Gastroesophageal sphincter (tissue), 4 donors: ENCODE measurements at places on chromosomes 13 and 19. TPM values are rescaled to one million over a fixed set of nuclear protein-coding genes. Genes with fewer than 3 reads are reported as not detected.
A peak's percentile ranks its signal among the peaks of the same experiment; 100 is the strongest.

GRCh38 chr19:54208784-54209057 is 8.1 kb downstream of the RPS9 start:
- H3K4me3 ChIP-seq, result no peak overlapping the region
- no peak for ATAC-seq
- no peaks in the 10 kb centered on the region for H3K27me3 ChIP-seq
- H3K36me3 ChIP-seq, result no peaks in the 10 kb centered on the region
- no peak overlapping the region for H3K27ac ChIP-seq
- no peaks in the 10 kb centered on the region for H3K4me1 ChIP-seq

DNA sequence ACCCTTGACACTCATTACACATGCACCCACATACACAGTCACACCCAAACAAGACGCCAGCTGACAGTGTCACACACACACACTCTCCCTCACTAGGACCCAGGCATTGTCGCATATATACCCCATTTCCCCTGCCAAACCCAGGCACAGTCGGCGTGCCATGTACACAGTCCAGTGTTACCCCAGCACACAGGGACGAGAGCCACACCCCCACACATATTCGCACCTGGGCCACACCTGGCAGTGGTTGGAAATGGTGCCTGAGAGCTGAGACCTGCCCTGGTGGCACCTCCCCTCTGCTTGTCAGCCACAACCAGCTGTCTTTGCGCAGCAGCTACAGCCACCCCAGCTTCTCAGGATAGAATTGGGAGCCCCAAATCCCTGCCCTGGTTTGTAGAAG is 9.0 kb downstream of the NFIX start:
- H3K36me3 ChIP-seq, result peaks cover 5% of the 10 kb centered on the region
- no peak for ATAC-seq
- peak overlapping the region; percentile 92 for H3K27ac ChIP-seq
- no peaks in the 10 kb centered on the region for H3K27me3 ChIP-seq

- H3K27me3 ChIP-seq, result peaks cover 60% of the 10 kb centered on the region
- H3K4me3 ChIP-seq, result no peak overlapping the region
- H3K36me3 ChIP-seq, result no peaks in the 10 kb centered on the region
- H3K4me1 ChIP-seq, result no peaks in the 10 kb centered on the region
Observed at GRCh38 chr13:25135896-25136295, 36.2 kb downstream of the AMER2 start.

GRCh38 chr19:46372901-46373490 is 26.1 kb downstream of the PPP5C start:
- H3K4me1 ChIP-seq, result peaks cover 46% of the 10 kb centered on the region
- H3K27ac ChIP-seq, result peak overlapping the region; percentile 81
- H3K36me3 ChIP-seq, result peaks cover 50% of the 10 kb centered on the region
- H3K27me3 ChIP-seq, result no peaks in the 10 kb centered on the region

DNA sequence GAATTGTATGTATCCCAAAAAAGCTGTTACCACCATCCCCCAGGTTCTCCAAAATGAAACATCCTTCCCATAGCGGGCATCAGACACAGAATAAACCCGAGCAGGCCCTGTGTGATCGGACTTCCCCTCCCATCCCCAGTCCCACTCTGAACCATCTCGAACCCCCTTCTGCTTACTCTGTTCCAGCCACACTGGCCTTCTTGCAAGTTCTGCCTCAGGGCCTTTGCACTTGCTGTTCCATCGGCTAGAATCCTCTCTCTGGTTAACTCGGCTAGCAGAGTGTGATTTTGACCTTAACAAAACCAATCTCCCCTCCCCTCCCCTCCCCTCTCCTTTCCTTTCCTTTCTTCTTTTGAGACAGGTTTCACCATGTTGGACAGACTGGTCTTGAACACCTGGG is 15.7 kb downstream of the AP2S1 start:
- no peaks in the 10 kb centered on the region for H3K36me3 ChIP-seq
- ATAC-seq, result no peak
- H3K4me3 ChIP-seq, result no peak overlapping the region

DNA sequence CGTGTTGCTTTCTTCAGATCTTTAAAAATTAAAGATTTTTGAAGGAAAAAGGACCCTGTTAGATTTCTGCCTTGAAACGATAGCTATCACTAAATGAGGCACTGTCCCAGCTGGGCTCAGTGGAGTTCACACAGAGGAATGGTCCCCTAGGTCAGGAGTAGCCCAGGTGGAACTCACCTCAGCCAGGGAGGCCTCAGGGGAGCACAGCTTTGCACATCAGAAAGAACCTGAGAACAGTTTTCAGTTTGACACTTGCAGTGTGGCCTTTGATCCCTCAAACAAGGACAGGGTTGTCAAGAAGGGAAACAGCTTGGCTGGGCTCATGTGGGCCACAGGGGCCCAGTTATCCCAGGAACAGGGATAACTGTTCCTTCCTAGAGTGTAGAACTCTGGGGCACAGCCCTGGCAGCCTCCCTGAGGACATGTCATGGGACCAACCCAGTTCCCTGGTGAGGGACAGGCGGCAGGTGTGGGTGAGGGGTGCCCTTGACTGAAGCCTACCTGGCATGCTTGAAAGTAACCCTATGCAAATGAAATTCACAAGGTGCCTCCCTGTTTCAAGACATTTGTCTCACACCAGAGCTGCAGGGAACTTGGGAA is 59.4 kb downstream of the CHST8 start:
- no peak for ATAC-seq
- H3K27ac ChIP-seq, result no peak overlapping the region
- H3K4me3 ChIP-seq, result no peak overlapping the region
- peaks cover 81% of the 10 kb centered on the region for H3K27me3 ChIP-seq
- H3K4me1 ChIP-seq, result peaks cover 6% of the 10 kb centered on the region

Gene ZNF528
- total RNA-seq, result 25.8 TPM

Gene SULT2B1
- total RNA-seq, result 3.9 TPM

Gene CRX
- total RNA-seq, result not detected

Gene CLEC17A
- total RNA-seq, result not detected

Gene SOX1
- 0.23 TPM for total RNA-seq

Gene TUBA3C
- total RNA-seq, result not detected
